HEK293T (cell line): ENCODE measurements at places on chromosomes 6 and 20.
A peak's percentile ranks its signal among the peaks of the same experiment; 100 is the strongest.

DNA sequence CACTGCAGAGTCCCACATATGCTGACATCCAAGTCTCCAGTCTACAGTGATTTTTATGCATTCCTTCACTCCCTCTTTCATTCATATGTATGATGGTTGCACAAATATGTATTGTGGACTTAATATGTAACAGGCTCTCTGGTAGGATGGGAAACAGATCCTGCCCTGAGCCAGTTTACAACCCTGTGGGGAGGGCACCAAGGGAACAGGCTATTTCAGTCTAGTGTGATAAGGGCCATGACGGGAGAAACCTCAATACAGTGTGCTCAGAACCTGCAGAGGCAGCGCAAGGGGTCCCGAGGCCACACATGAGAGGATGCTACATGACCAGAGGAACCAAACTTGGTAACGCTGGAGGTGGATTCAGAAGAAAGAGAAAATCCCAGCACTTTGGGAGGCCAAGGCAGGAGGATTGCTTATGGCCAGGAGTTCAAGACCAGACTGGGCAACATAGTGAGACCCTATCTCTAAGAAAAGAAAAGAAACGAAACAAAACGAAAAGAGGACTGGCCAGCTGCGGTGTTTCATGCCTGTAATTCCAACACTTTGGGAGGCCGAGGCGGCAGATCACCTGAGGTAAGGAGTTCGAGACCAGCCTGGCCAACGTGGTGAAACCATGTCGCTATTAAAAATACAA is 249.8 kb upstream of the JARID2 start:
- no peak for DNase-seq

DNA sequence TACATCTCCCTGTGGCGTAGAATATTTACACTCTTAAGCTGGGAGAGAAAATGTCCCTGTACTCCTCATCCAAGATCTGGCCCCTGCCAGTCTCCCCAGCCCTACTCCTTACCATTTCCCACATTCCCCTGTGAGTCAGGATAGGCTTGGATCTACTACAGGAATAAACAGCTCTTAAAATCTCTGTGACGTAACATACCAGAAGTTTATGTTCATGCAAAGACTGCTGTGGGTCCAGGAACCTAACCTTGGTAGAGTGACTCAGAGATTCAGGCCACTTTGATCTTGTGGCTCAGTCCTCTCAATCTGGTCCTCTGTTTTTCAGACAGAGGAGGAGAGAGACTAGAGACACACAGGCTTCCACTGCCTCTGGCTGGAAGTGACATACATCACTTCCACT is 38.5 kb upstream of the GPR6 start:
- no peak for DNase-seq

DNA sequence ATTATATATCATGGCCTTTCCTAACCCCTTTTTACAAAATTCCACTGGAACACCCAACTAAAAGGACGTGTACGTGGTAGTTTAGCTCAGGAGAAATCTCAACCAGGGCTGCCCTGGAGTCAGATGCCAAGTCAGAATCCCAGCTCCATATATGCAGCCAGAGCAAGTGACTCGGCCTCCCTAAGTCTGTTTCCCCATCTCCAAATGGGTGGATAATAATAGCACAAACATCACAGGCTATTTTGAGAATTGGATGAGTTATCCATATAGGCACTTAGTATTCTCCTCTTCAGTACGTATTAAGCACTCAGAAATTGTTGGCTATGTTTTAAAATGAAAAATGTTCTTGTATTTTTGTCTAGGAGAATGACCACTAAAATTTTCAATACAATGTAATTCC is 481.5 kb downstream of the CD109 start:
- no peak for DNase-seq

DNA sequence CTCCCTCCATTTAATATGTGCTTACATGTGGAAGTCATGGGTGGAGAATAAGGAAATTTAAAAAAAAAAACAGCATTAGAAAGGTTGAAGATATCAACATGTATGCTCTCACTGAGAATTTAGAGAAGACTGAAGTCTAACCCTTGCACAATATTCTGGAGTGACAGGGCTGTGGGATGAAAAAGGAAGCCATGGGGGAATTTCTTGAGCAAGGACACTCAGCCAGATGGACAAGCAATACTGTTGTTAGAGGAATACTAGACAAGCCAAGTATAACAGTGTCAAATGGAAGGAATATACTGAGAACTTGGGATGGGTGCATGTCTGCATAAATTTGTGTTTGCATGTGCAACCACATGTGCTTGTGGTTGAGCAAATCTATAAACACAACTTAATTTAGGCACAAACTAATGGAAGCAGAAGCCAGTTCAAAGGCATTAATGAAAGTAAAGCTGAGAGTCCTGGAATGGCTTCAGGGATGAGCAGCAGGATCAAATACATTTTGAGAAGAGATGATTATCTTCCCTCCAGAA is 119.7 kb downstream of the ADGRB3 start:
- DNase-seq: no peak

DNA sequence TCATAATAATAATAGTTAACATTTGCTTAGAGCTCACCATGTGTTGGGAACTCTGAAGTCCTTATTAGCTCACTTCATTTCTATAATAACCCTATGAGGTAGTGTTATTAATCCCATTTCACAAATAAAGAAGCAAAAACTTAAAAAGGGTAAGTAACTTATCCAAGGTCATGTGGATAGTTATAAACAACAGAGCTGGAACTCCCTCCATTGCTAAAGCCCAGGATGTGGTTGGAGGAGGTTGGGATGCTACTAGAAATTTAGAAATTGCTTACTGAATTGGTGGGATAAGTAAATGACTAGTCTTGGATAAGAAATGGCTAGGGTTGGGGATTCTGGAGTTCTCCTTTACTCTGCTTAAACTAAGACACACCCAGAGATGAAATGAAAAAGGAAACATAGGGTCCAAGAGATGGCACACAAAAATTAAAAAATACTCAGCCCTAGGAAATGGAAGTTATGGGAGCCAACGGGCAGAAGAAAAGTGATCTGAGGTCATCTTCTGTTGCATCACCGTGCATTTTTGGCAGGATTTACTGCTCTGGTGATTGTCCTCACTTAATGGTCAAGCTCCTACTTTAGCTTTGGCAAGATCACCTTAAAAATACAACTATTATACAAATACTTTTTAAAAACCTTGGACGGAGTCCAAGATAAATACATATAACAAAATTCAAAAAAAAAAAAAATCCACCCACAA is 7.7 kb upstream of the CLIC5 start:
- no peak for DNase-seq

- no peak for DNase-seq
Measured at GRCh38 chr20:38543014-38543906, 37.7 kb upstream of the ADIG start.

GRCh38 chr6:18465410-18466154 is 78.4 kb downstream of the RNF144B start:
- no peak for DNase-seq

DNA sequence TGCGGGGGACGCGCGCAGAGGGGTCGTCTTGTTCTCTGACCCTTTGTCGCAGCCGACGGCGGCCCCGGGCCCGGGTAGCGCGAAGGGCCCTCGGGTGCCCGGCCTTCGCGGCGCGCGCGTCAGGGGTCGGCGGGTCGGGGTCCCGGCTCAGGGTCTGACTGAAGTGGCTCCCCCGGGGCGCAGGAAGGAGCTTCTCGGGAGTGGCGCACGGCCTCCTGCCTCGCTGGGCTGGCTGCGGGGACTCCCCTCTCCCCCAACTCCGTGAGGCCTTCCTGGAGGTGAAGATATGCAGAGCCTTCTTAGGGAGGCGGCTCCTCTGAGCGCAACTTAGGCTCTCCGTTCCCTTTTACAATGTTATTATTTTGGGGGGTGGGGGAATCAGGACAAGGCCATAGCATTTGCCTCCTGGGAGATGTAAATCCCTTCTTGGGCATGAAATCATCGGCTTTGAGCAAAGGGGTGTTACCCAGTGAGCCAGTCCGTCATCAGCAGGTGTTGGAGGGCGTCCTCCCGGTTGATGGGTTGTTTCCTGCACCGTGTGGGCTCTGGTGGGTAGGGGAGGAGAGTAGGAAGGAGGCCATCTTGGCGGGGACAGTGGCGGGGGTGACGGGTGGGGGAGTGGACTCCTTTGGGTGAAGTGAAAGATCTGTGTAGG is 523 bp downstream of the CDS2 start:
- peak; percentile 32 for DNase-seq

DNA sequence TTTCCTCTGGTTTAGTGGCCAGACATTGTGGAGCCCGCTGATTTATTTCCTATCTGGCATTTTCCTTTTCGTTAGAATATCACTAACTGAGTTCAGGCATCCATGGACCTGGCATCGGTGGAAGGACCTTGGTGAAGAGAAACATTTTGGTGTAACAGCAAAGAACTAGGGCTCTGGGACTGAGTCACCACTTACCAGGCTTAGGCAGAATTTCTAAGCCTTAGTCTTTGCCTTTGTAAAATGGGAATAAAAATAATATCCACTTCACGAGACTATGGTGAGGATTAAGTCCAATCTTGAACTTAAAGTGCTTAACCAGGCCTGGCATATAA is 42.0 kb upstream of the ENPP1 start:
- no peak for DNase-seq

DNA sequence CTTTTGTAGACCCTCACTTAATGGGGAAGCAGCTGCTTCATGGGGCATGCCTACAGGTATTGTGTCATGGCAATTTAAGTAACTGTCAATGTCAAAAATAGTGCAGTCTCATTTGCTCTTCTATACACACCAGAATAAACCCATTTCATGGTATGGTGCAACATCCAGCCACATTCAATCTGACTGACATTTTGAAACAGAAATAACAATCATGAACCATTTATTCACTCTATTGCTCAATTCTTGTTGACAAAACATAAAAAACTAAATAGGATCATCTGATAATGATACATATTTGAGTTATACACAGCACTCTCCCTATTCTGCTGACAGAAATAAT is 122.9 kb downstream of the MAP7 start:
- no peak for DNase-seq

DNA sequence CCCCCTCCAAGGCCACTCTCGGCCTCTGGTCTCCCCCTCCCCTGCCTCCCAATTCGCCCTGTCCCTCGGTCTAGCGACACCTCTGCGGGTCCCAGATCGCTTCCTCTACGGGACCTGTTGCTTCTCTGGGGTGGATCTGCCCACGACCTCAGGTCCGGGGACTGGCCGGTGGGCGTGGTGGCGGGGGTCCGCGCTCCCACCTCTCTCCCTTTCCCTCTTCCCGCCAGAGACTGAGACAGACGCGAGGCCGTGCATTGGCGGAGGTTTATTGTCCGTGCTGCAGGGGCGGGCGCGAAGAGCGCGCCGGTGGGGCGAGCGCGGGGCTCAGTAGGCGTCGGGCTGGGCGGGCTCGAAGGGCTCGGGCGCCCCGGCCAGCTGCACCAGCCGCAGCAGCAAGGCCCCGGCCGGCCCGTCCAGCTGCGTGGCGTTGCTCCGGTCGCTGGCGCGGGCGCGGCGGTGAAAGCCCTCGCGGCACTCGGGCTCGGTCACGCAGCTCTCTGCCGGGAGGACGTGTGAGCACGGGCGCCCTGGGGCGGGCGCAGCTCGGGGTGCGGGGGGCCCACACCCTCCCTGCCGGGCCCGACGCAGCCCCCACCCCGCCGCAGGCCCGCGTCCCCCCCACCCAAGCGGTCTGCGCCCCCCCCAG is 2.1 kb downstream of the AVP start:
- DNase-seq: no peak

GRCh38 chr20:47007826-47008655 is 113.4 kb downstream of the EYA2 start:
- DNase-seq: no peak

DNA sequence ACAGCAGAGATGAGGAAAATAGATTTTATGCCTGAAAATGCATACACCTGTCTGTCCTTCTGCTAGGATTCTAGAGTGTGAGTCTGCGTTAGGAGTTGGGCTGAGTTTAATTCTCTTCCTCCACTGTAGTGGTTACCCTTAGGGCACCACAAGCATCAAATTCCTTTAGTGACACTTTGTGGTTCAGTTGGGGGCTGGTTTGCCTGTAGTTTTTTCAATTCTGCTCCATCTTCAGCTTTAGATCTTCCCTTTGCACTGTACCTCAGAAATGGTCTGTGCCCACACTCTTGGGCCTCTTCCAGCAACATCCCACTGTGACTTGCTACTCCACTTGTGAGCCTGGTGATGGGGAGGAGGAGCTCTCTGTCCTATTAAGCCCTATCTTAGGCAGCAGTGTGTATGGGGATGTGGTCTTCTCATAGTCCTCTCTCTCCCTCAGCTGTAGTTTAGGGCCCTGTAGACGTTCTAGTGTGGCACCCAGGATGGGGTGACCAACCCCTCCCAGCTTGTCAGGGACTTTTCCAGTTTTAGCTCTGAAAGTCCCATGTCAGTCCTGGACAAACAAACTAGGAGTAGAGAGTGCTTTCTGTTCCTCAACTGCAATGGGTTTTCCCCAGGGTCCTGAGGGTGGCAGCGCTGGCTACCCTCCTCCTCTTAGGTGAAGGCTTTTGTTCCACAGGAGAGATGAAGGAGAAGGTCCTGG is 19.7 kb upstream of the OGFRL1 start:
- DNase-seq: no peak
